ENCODE measurements at places on chromosomes 13 and 19.

GRCh38 chr19:49418511-49418910 lies 4.7 kb downstream of the PTH2 start:
- no peak for DNase-seq

DNA sequence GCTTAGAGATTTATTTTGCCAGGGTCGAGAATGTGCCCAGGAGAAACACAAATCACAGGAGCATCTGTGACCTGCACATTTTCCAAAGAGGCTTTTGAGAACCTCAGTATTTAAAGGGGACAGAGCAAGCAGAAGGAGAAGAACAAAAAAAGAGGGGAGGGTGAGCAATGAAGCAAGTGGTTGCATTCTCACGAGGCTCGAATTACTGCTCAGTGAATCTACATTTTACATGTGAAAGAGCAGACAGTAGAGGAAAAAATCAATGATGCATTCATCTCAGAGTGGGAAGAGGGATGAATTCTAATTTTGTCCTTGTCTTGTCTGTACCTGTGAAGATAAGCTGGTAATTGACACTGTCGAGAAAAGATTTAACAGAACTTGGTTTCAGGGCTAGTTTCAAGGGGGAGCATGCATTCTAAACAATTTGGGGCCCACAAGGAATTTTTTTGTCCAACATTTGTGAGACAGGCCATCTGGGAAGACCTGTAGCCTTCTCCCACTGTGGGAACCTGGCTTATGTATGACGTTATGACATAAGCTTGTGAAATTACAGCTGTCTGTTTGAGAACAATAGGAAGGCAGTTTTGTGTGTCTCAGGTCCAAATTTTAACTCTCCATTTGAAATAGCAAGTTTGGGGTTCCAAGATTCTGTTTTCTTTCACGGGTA lies 855.1 kb downstream of the SLITRK5 start:
- DNase-seq = no peak

DNA sequence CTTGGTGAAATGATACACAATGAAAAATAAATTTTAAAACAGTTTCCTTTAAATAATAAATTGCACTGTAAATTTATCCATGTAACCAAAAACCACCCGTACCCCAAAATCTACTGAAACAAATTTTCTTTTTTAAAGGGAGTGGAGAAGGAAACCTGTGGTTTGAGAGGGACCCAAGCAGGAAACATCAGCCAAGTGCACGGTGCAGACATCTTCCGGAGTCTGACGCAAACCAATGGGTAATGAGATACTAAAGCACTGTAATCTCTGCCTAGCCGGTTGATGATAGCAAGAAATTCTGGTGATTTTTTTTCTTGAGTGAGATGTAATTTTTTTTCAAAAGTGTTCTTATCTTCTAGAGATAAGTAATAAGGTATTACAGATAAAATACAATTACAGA lies 115.4 kb downstream of the ABCC4 start:
- no peak for DNase-seq

- DNase-seq = no peak
These were observed 2.0 kb upstream of the MEDAG start for GRCh38 chr13:30904043-30904442.

DNA sequence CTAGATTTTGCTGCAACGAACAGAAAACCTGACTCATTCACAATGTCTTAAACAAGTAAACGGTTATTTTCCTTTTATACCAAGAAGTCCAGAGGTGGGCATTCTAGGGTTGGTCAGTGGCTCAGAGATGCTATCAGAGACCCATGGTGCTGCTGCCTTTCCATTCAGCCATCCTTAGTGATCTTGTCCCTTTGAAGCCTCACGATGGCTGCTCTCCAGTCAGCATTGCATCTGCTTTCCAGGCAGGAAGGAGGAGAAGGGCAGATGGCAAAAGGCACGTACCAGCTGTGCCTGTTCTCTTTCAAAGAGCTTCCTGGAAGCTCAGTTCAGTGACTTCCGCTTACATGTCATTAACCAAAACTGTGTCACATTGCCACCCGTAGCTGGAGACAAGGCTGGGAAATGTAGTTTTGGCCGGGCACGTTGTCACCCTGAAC lies 30.1 kb downstream of the WDFY2 start:
- DNase-seq = peak; percentile 47

- DNase-seq = no peak
These were observed 54.8 kb upstream of the KATNAL1 start for GRCh38 chr13:30362005-30362788.

DNA sequence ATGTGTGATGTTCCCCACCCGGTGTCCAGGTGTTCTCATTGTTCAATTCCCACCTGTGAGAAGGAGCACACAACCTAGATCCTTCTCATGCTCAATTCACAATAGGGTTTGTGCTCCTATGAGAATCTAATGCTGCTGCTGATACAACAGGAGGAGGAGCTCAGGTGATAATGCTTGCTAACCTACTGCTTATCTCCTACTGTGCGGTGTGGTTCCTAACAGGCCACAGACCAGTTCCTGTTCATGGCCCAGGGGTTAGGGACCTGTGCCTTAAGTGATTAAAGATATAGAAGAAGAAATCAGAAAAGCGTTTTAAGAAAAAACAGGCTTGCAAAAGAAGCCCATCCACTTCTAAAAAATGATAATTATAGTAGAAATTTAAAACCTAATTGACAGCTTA lies 17.5 kb downstream of the DLEU7 start:
- DNase-seq = no peak

Measured in NCI-H1417 (cell line).